ENCODE measurements at places on chromosomes 12 and 14.
A peak's percentile ranks its signal among the peaks of the same experiment; 100 is the strongest.

DNA sequence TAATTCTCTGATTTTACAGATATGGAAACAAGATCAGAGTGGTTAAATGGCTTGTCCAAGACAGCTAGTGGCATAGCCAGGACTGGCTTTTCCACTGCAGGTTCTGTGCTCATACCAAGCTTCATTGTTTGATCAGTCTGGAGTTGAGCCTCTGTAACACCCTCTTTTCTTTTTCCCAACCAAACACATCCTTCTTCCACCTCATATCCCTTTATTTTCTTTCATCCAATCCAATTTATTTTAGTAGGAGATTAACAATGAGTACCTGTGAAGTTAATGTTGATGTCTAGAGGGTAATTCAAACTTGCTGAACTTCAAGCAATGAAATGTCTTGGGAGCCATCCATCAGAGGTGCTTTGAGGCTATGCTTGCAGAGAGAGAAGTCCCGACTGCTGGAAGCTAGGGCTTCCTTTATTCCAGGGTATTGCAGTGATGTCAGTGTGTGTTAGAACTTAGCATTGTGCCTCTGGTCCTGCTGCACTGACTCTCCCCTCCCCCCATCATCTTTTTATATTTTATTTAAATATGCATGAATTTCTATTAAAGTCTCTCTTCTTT lies 452.1 kb upstream of the PDE3A start:
- no peak for DNase-seq

- peak; percentile 92 for DNase-seq
Measured at GRCh38 chr12:62834406-62834805, 100.5 kb downstream of the PPM1H start.

- DNase-seq = no peak
Measured at GRCh38 chr12:130160711-130161231, 1.5 kb upstream of the FZD10 start.

GRCh38 chr14:105853089-105853906 lies 326.9 kb downstream of the TMEM121 start:
- no peak for DNase-seq

DNA sequence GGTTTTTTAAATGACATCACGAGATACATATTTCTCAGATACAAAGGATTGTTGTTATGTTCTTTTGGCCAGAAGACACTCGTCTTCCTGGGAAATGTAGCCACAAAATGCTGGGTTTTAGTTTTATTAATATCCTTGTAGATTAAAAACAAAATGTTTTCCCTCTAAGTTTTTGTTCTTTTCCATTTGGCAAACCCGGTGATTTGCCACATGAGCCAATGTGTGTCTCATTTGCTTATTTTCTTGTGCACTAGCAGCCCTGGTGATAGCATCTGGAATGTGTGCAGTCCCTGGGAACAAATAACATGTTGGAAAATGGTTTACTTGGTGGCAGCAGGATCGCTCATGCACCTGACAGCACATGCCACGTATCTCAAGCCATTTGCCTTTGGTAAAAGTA lies 61.0 kb downstream of the HMGA2 start:
- DNase-seq = no peak

DNA sequence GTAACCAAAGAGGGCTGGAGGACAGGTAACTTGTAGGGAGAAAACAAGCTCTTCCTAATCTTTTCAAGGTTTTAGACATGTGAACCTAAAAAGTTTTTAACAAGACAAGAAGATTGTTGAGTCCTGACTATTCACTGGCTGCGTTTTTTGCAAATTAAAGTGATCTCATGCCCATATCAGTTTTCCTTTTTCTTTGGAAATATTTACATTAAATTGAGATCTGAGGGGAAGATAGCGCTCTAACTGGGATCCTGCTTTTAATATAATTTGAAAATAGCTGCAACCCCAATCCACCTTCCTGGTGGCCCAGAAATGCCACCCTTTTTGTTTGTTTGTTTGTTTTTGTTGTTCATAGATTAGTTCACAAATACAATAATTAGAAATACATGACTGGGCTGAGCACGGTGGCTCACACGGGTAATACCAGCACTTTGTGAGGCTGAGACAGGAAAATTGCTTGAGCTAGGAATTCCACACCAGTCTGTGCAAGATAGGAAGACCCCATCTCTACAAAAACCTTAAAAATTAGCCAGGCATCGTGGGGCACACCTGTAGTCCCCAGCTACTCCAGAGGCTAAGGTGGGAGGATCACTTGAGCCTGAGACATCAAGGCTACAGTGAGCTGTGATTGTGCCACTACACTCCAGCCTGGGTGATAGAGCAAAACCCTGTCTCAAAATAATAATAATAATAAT lies 2.4 kb upstream of the SSTR1 start:
- no peak for DNase-seq

Data from cerebellar nuclear complex (tissue), 1 donor.